ENCODE measurements at places on chromosomes 4 and X.

- no peak overlapping the region for H3K4me3 ChIP-seq
- H3K36me3 ChIP-seq = no peaks in the 10 kb centered on the region
- H3K4me1 ChIP-seq = peaks cover 3% of the 10 kb centered on the region
These were observed 35.4 kb downstream of the CCSER1 start for GRCh38 chr4:90162566-90162965.

GRCh38 chr4:87632469-87632868, 17.6 kb upstream of the DMP1 start:
- no peak overlapping the region for H3K4me3 ChIP-seq
- H3K36me3 ChIP-seq = no peaks in the 10 kb centered on the region
- no peaks in the 10 kb centered on the region for H3K27me3 ChIP-seq

DNA sequence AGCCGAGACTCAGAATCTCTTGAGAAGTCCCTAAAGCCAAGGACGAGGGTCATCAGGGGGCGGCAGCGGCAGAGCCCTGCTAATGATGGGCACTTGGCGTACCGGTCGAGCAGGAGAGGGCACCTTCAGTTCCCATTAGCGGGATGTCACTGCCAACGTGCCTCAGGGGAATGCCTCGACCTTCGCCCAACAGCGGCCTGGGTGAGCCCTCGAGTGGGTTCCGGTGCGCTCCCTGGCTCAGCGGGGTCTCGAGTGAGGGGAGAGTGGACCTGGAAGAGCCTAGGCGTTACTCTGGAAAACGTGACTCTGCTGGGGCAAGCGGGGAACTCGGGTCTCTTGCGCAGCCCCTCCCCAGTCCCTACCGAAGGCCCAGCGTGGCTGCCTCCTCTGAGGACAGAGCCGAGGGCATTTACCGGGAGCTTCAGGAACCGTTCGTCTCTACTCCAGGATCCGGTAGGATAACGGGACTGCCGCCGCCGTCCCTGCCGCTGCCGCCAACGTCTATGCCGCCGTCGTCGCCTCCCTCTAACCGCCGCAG, 36.9 kb downstream of the PGRMC1 start:
- no peaks in the 10 kb centered on the region for H3K4me1 ChIP-seq
- no peak for DNase-seq
- no peak overlapping the region for H3K27ac ChIP-seq
- H3K36me3 ChIP-seq = no peaks in the 10 kb centered on the region
- H3K27me3 ChIP-seq = peaks cover 2% of the 10 kb centered on the region

GRCh38 chr4:152773339-152773738, 6.2 kb downstream of the TIGD4 start:
- no peaks in the 10 kb centered on the region for H3K36me3 ChIP-seq
- DNase-seq = no peak
- no peak overlapping the region for H3K27ac ChIP-seq

- no peaks in the 10 kb centered on the region for H3K36me3 ChIP-seq
- H3K27ac ChIP-seq = no peak overlapping the region
- no peaks in the 10 kb centered on the region for H3K27me3 ChIP-seq
- no peaks in the 10 kb centered on the region for H3K4me1 ChIP-seq
These were observed 70.9 kb upstream of the FAT4 start for GRCh38 chr4:125243789-125244397.

DNA sequence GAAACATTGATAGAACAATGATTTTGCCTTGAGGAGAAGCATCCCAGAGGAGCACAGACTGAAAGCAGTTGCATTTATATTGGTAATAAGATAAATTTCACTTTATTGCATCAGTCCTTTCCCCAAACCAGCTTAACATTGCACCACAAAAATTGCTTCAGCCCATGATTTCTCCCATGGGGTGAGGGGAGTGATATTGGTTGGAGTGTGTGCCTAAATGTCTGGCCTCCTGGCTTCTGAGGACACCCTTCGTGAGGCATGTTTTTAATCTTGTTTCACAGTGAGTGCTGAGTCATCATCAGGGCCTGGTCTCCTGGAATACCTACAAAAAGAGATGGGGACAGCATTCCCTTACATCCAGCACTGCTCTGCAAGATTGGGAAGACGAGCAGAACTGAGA, 487.9 kb downstream of the C4orf33 start:
- H3K27me3 ChIP-seq = no peaks in the 10 kb centered on the region
- DNase-seq = no peak
- H3K36me3 ChIP-seq = no peaks in the 10 kb centered on the region

- peaks cover 16% of the 10 kb centered on the region for H3K4me1 ChIP-seq
- no peak overlapping the region for H3K27ac ChIP-seq
- no peak overlapping the region for H3K4me3 ChIP-seq
- H3K27me3 ChIP-seq = no peaks in the 10 kb centered on the region
These were observed 31.9 kb downstream of the RHOH start for GRCh38 chr4:40228497-40229365.

- H3K27me3 ChIP-seq = no peaks in the 10 kb centered on the region
- DNase-seq = no peak
- H3K36me3 ChIP-seq = peaks cover 6% of the 10 kb centered on the region
These were observed 47.7 kb downstream of the LNX1 start for GRCh38 chr4:53543561-53543960.

DNA sequence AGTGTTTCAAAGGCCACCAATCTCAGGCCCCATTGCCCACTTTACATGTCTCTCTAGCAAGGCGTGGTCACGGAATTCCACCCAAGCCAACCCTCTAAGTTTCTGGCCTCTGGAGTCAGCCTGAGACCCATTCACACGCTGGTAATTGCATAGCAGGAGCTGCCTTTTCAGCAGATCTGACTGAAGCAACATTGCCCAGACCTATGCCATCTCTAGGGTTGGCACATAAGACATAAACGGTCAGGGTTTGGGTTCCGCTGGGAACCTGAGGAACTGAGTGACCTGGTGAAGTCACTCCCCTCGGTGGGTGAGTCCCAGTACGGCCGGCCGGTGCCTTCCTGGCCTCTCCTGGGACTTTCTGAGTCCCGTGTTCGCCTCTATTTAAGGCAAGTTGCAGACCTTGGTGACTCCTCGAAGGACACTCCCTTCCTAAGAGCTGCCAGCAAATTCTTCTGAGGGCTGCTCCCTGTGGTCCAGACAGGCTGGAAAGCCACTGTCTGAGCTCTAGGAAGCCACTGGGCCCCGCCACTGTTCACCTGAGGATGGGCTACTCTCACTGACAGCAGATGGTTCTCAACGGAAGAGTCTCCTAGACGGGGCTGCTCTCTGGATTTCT, 15.9 kb downstream of the CTAG1A start:
- no peak overlapping the region for H3K27ac ChIP-seq
- H3K4me3 ChIP-seq = no peak overlapping the region
- peaks cover 2% of the 10 kb centered on the region for H3K4me1 ChIP-seq
- peaks cover 2% of the 10 kb centered on the region for H3K27me3 ChIP-seq
- no peaks in the 10 kb centered on the region for H3K36me3 ChIP-seq
- no peak for DNase-seq

- peaks cover 10% of the 10 kb centered on the region for H3K36me3 ChIP-seq
- H3K4me3 ChIP-seq = no peak overlapping the region
- peaks cover 49% of the 10 kb centered on the region for H3K4me1 ChIP-seq
- H3K27me3 ChIP-seq = no peaks in the 10 kb centered on the region
- H3K27ac ChIP-seq = no peak overlapping the region
These were observed 53.0 kb downstream of the GAB1 start for GRCh38 chr4:143389579-143390195.

DNA sequence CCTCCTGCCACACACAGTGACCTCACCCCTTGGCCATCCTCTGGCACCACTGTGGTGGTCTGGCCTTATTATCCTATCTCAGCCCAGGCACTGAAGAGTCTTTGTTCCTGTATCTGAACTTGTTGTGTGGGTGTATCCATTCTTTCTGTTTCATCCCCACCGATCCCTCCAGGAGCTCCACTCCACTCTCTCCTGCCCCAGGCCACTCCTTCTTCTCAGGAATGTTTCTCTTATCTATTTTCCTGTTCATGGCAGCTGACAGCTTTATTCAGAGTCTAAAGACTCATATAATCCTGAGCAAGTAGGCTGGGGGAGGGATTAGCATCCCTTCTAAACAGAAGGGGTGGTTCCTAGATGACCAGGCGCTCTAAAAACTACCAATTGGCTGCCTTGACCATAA, 150.0 kb downstream of the ANAPC10 start:
- no peak overlapping the region for H3K4me3 ChIP-seq
- no peak for DNase-seq
- H3K27ac ChIP-seq = no peak overlapping the region
- peaks cover 4% of the 10 kb centered on the region for H3K36me3 ChIP-seq
